Activated T-helper 9 cell treated with anti-CD3 and anti-CD28 coated beads, Interleukin-2, amount 50 U/mL, for 16 hours (primary cell): ENCODE measurements at places on chromosomes 12 and 14.

GRCh38 chr12:62288328-62288727 lies 28.1 kb downstream of the USP15 start:
- DNase-seq, result no peak

- no peak for DNase-seq
These were observed 3.2 kb downstream of the CFL2 start for GRCh38 chr14:34711169-34711568.

DNA sequence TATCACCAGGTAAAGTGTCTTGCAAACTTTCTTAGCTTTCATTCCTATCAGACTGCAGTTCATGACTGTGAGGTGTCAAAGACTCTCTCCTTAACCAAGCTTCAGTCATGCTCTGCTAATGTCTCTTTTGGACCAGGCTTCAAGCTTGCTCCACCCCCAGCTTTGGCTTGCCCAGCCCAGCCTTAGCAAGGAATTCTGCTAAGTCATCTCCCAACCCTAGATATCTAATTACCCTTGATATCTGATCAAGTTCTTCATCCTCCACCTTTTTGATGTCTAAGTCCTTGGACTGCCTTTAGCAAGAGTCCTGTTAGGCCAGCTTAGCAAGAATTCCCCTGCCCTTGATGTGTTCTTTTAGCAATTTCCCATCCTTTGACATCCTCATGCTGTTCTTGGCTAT lies 108.9 kb upstream of the FGD4 start:
- no peak for DNase-seq

GRCh38 chr12:26122061-26122680 lies 2.7 kb downstream of the BHLHE41 start:
- DNase-seq, result peak; percentile 9

GRCh38 chr12:105948331-105948730 lies 190.4 kb downstream of the NUAK1 start:
- DNase-seq, result no peak

DNA sequence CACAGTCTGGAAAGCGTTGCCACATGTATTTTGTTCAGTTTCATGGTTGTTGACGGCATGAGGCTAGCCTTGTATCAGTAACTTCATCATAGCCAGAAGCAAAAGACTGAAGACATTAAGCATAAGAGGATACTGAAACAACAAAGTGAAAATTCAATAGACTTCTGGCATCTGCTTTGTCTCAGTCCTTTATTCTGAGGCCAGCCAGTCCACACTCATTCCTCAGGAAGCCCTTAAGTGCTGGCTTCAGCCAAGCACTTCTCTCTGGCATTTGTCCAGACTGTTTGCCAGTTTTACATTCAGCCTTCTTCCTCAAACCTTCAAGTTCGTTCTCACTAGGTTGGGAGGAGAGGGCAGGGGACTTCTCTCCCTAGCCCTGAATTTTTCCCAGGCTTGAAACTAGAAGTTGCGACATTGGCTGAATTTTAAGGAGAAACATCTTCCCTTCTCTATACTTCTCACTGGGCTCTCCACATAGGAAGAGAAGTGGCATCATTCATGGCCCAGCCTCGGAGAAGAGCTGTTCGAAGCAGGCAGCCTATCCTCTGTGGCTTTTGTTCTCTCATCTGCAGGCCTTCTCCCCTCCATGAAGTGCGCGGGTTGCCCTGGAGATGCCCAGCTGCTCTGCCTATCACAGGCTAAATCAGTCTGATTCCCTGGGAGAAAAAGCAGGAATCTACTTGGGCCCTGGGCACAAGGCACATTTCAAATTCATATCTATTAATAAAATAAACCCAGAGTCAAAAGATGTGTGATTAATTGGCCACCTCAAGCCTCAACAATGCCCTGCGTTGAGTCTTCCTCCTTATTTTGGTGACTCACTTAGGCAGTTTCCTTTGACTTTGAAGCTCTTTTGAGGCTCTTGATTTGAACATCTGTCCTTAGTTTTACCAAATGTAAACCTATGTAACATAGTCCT lies 130.9 kb upstream of the PLEKHA5 start:
- no peak for DNase-seq

- DNase-seq, result no peak
These were observed 119.6 kb downstream of the LRRIQ1 start for GRCh38 chr12:85155791-85156190.

DNA sequence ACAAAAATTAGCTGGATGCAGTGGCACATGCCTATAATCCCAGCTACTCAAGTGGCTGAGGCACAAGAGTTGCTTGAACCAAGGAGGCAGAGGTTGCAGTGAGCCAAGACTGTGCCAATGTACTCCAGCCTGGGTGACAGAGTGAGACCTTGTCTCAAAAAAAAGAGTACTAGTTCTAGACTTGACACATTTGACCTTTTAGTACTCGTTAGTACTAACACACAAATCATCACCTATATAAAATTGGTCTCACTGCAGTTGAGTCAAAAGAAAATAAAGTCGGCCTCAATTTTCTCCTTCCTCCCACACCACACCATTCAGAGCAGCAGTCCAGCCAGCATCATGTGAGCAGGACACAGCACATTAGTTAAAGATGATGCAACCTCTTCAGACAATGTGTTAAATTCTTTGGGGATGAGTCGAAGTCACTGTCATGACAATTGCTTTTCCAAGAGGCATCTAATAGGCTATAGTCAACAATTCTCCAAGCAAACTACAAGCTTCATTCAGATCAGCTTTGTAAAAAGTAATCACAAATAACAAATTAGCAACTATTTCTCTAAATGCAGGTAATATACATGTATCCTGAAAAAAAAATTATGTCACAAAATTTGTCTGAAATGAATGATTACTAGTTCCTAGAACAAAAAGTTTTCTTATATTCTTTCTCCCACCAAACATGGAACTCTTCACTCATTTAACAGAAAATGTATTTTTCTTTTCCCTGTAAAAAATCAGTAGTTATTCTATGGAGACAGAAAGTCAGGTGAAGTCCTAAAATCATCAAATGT lies 55.6 kb downstream of the CLIP1 start:
- no peak for DNase-seq

GRCh38 chr14:69262516-69262915 lies 2.6 kb downstream of the GALNT16 start:
- DNase-seq, result no peak

- DNase-seq, result no peak
These were observed 596.1 kb downstream of the ETNK1 start for GRCh38 chr12:23221066-23221465.

DNA sequence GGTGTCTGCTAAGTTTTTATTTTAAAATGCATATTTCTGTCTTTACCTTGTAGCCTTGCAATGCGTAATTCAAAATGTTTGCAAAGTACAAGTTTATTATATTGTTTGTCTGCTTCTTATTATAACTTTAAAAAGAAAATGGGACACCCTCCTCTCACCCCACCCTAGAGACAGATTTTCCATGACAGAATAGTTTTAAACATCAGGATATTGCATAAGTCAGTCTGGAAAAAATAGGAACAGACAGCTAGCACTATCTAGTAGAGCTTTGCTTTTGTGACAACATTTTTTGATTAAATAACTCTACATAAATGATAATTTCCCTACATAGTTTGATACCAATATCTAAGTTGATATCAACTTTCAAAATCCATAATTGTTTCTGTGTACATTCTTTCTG lies 71.3 kb downstream of the PDE3A start:
- DNase-seq, result no peak

- no peak for DNase-seq
These were observed 983.0 kb upstream of the LRFN5 start for GRCh38 chr14:40623643-40624042.

DNA sequence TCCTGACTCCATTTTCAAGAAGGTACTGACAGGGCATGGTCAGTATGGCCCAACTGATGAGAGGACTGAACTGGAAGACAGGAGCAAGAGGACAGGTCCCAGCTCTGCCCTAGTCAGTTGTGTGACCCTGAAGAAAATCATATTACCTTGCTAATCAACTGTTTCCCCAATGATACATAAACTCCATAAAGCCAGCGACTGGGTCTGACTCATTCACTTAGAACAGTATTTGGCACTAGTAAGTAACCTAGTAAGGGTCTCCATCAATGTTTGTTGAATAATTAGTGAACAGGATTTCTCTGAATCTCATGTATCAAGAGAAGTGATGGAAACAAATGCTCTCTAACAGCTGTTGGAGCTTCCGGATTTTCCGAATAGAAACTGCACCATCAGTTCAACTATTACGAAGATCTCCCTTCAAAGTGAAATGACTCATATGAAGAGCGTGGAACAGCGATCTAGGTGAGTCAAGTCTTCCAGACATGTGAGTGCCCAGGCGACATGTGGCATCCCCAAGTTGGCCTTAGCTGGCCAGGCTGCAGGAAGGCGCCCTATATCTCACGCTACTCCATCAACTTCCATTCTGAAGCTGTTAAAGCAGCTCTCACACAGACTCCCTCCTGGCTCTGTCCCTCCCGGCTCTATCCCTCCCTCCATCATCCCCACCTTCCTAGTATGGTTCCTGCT lies 94.5 kb downstream of the TTC7B start:
- DNase-seq, result no peak

- DNase-seq, result no peak
These were observed 2.7 kb upstream of the RPS6KA5 start for GRCh38 chr14:91063119-91063518.
